CD4-positive, alpha-beta T cell treated with Interleukin-15 for 4 hours (primary cell): ENCODE measurements at places on chromosomes 4 and X.

- no peak for DNase-seq
Observed at GRCh38 chr4:185656467-185656931, 121.2 kb upstream of the PDLIM3 start.

- DNase-seq, result no peak
Observed at GRCh38 chr4:74423104-74423503, 21.8 kb upstream of the AREG start.

GRCh38 chr4:141999446-142000143 is 363.2 kb downstream of the IL15 start:
- DNase-seq, result no peak

DNA sequence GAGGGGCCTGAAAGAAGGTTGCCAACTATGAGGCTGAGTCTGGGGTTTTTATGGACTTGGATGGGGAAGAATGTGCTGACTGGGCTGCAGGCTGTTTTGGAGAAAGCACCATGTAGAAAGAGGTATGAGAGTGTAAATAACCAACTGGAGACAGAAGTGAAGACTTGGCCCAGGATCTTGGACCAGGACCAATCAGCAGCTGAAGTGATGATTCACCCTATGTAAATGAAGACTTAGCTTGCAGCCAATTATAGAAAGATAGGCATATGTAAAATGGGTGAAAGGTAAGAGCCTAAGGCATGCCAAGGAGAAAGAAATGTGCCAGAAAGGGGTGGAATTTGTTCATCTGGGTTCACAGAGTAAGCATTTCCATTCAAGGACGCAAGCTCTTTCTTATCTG is 856.7 kb upstream of the PRKX start:
- no peak for DNase-seq

DNA sequence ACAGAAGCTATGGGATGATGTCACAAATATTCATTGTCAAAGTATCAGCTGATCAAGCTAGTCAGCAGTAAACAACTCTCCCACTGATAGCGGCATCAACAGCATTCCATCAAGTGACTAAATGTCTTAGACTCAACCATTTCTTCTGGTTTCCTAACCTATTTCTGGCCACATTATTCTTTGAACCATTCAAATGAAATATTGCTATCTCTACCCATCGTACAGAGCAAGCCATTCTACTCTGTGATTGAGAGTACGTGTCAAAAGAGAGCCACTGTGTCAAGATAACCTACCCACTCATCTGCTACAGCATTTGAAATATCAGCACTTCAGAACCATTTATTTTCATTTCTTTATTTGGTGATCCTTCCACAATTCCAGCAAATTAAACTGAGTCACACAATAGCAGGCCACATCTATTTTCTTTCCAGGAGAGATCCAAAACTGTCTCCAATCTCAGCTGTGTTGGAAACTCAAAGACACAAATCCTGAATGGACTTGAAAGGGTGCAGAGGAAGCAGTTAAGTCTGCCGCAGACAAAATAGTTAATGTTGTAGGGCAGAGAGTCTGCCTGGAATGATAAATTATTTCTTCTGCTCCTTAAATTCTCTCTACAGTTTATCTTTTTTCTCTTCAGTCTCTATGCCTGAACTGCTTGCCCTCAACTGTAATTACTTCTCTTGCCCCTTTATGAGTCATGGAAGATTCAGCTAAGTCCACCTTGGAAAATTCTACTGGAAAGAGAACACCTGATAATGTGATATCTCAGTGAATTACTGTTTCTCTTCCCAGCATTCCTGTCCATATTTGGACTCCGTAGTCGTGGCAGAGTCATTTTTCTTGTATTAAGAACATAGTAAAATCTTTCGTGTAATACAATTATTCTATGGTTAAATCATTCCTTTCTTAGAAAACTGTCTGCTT is 364.8 kb downstream of the PDGFC start:
- no peak for DNase-seq

GRCh38 chr4:121025540-121025939 is 46.8 kb downstream of the NDNF start:
- no peak for DNase-seq

DNA sequence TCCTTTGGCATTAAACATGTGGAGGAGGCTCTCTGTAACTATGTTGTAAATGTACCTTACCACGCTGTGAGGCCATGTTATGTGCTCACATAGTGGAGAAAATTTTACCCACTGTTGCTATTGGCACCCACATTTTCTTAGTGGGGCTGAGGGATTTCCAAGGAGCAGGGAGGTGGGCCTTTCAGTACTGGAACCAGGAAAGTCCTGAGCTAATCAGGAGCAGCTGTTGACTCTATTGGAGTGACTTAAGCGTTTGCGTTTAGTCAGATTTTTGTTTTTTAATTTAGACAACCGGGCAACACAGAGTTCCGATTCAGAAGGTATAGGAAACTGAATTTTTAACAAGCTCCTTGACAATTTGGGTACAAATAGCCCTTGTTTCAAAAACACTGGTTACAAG is 30.7 kb upstream of the WDR17 start:
- no peak for DNase-seq

- DNase-seq, result no peak
Observed at GRCh38 chr4:10416441-10416840, 40.8 kb downstream of the ZNF518B start.

DNA sequence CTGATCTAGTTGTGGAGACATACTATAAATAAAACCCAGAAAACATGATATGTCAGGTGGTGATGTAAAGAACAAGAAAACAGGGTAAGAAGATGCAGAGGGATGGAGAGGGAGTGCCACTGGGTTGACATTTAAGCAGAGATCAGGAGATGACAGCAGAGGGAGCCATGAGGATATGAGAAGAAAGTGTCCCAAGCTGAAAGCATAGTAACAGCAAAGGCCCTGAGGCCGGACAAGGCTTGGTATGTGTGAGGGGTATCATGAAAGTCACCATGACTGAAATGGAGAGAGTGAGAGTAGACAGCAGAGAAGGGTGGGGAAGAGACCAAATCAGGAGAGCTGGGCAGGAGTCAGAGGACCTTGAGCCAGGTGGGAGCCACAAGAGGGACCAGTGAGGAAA is 3.4 kb downstream of the GPKOW start:
- DNase-seq, result no peak

- DNase-seq, result no peak
Observed at GRCh38 chrX:68112321-68112720, 321.0 kb downstream of the OPHN1 start.

DNA sequence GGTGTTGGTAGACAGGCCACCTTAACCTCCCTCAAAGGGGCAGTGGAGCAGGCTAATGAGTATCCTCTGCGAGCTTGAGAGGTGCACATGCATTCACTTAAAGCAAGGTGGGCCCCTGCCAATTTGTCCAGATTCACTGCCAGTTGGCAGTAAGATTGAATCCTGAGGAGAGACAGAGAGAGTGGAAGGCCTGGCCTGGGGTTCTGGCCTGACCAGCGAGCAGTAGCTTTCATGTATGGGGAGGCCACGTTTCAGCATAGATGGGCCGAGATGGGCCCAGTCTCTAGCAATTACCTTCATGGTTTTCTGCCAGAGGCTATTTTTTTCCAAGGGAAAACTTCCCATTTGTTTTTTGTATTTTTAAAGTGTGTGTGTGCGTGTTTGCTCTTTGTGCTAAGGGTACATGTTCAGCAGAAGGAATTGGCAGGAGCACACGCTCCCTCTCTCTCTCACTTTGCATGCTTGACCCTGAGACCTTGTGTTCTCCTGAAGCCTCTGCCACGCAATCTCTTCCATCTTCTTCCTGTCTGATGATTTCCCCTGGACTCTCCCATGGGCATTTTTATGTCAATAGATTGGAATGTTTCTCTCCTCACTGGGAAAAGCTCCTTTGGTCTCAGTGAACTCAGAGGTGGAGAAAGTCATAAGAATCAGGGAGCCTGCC is 215.8 kb upstream of the SFRP2 start:
- DNase-seq, result no peak
